Stimulated activated CD4-positive, alpha-beta T cell treated with anti-CD3 and anti-CD28 coated beads, Interleukin-4, amount 100 ng/mL, for 24 hours (primary cell): ENCODE measurements at places on chromosomes 11 and 22.

DNA sequence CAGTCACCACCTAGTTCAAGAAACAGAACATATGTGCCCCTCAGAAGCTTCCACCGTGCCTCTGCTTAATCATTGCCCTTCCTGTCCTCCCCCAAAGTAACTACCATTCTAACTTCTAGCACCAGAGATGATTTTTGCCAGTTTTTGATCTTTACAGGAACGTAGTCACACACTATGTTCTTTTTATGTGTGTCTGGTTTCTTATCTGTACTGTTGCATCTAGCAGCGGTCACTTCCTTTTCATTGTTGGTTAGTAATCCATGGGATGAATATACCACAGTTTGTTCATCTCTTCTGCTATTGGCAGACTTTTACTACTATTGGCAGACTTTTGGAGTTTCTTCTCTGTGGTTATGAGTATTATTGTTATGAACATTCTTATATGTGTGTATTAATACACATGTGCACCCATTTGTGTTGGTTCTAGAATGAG, 34.6 kb downstream of the SPECC1L start:
- DNase-seq, result peak; percentile 16

DNA sequence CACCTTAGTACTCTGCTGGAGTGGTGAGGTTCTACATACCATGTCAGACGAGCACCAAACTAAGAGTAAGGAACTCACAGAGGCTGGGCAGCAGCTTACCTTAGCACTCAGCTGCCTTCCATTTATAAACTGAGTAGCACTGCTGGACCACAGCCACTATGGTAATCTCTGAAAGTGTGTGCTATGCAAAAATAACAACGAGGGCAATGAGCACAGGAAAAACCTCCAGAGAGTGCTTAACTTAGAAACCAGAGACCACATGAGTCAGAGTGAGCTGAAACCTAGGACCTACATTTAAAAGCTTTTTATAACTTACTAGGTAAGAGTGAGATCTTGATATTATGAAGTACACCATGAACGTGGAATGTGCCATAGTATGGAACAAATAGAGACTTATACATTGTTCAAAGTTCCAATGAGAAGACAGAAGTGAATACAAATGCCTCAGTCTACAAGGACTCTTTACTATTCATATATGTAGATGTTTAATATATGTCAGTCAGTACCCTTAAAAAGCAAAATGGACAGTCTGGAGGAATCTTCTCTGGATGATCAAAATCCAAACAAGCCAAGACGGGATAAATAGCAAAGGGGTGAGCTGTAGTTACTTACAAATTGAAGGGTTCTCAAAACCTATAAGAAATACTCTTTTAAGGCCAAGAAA, 17.2 kb upstream of the CD59 start:
- no peak for DNase-seq

DNA sequence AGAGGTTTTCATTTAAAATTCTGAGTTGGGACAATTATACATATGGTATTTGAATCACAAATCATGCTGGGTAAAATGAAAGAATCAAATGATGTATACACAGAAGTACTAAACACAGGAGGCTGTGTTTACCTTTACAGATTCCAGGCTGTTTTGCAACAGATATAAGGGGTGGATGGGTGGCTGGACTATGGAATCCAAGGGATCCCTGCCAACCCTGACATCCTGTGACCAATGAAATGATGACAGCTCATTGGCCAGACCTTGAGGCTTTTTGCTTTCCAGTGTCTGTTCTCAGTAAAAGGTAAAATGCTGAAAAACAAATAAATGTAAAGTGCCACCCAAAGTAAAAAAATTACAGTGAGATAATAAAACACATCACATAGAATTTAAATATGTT, 3.3 kb upstream of the DDI1 start:
- DNase-seq, result no peak

DNA sequence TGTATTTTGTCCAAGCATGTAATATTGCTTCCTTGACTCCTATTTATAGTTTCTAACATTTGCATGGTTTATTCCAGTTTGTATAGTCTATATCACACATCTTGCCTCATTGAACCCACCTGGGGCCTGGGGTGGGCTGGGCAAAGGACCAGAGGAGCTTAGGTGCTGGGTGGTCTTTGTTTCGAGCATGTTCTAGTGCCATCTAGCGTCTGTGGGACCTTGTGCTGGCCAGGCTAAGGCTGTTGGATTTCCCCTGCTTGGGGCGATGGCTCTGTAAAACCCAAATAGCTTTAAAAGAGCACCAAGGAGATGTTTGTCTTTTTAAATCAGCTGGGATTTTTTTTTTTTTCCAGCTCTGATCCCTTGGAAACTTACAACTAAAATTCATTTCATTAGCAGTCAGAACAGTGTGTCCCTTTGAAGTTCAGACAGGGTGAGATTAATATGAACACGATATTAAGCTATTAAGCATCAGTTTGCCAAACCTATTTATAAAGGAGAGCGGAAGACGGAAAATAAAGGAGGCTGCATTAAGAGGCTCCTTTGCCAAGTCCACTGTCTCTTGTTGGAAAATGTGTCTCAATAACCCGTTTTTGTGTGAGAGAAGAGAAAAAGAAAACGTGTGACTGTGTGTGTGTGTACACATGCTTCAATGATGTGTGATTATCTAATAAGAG, 157.4 kb downstream of the COMMD9 start:
- DNase-seq, result no peak

DNA sequence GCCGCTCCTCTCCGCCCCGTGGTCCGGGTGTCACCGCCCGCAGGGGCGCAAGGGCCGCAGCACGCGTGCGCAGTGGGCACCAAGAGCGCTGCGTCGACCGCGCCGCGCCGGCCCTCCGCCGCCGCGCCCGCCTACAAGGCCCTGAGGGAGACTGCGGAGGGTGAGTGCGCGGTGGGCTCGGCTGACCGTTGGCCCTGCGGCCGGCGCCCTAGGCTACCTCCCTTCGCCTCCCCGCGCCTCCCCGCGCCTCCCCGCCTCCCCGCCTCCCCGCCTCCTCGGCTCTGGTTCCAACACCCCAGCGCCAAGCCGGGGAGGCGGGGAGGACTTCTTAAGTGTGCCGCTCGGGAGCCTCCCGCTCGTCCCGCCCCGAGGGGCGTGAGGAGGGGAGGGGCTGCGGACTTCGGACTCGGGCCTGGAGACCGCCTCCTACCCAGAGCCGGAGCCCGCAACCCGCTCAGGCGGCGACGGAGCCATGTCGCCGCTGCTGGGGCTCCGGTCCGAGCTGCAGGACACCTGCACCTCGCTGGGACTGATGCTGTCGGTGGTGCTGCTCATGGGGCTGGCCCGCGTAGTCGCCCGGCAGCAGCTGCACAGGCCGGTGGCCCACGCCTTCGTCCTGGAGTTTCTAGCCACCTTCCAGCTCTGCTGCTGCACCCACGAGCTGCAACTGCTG, at the start of gene AQP11:
TSS of gene AQP11 (plus strand) at position 433 of the 673 bp plus-strand sequence. CDS start at position 473, 40 bp downstream.
- DNase-seq, result peak; percentile 60

DNA sequence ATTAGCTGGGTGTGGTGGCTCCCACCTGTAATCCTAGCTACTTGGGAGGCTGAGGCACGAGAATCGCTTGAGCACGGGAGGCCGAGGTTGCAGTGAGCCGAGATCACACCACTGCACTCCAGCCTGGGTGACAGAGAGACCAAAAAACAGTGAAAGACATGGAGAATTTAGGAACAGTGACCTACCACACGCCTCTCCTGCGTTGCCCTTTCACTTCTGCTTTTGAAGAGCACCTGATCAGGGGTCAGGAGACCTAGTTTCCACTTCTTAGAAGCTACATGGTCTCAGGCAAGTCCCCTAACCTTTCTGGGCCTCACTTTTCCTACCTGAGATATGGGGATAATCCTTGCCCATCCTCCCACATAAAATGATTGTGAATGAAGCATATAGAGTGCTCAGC, 12.2 kb downstream of the SLC35C1 start:
- no peak for DNase-seq

DNA sequence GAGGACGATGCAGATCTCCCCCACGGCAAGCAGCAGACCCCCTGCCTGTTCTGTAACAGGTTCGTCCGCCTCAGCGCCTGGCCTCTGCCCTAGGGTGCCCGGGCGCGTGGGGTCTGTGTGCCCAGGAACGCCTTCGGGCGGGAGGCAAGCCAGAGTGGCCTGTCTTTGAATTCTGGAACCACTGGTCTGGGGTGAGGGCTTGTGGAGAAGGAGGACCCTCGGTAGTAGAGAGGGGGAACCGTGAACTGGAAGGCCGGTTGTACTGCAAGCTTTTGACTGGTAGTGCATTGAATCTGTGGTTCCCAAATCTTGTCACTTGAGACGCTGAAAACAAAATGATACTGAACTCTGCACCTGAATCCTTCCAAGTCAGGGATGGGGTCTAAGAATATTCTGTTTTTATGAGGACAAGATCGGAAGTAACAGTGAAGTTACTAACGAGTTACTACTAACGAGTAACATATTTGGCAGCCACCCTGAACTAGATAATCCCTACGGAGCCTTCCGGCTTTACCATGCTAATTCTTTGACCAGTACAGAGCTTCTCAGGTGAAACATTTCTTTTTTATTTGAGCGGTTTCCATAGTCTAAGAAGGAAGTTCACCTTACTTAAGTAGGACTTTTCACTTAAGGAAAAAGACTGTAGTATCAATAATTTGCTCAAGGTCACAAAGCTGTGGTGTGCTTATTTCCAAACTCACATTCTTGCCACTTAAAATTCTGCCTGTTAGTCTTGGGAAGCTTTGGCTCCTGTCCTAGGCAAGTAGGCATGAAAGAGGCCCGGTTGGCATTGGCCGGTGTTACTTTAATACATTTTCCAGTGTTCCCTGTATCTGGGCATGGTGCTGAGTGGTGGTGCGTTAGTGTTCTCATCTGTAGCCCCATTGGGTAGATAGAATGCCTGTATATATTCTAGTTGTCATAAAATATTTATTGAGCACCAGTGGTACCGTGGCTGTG, 860 bp downstream of the PRMT3 start:
- peak; percentile 38 for DNase-seq

GRCh38 chr22:38873469-38874411, 1.7 kb upstream of the CBX6 start:
- DNase-seq, result peak; percentile 85

- no peak for DNase-seq
Measured at GRCh38 chr11:110242746-110243145, 53.7 kb downstream of the RDX start.

GRCh38 chr11:93198215-93198845, 539 bp upstream of the SLC36A4 start:
- DNase-seq, result no peak

DNA sequence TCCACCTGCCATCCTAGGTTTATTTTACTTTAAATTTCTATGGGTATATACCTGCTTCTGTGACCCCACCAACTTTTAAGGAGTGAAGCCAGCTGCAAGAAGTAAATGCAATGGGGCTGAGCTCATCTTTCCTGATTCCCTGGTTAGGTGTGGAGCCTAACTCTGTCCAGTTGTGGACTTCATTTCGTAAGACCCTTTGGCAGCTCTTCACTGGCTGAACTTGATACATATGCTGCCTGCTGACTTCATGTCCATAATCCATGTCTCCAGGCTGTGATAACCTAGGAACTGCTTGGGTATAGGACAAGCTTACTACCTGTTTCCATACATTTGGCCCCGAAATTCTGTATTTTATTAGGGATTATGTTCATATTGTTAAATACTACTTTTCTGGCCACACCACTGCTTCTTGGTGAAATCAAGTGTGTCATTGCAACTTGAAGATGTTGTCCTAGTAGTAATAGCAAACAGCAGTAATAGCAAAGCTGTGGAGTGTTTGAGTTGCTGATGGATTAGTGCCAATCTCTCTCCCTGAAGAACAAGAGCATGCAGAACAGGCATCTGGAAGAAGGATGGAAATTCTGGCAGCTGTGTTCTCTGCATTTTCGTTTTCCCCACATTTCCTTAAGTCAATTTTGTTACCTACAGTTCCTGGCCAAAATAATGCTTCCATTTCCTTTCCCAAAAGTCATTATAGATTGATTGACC, 31.2 kb downstream of the LDLRAD3 start:
- DNase-seq, result no peak

DNA sequence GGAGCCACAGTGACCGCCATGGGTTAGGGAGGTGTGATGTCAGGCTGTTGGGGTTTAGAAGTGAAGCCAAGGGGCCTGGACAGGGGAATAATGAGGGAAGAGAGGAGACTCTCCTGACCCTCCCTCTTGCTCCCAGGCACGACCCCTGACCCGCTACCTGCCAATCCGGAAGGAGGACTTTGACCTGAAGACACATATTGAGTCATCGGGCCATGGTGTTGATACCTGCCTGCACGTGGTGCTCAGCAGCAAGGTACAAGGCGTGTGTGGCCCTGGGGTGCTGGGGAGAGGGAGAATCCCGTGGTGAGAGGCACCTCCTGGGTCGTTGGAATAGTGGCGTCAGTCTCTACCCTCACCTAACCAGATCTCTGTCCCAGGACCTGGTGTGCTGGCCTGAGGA, 29.5 kb downstream of the TREH start:
- DNase-seq, result no peak

DNA sequence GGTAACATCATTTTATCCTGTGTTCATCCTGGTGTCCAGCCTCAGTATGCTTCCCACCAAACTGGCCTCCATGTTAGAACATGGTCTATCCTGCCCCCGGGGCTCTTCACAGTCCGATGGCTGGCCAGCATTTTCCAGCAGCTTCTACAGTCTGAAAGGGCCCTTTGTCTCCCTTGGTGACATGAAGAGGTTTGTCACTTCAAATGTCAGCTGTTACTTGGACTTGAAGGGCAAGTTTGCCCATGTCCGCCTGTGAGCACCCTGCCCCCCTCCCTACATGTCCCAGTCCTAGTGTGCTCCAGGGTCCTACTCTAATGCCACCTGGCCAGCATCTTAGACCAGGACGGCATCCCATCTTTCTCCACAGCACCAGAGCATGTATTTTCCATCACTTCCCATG, 24.7 kb downstream of the PATZ1 start:
- no peak for DNase-seq

- no peak for DNase-seq
Measured at GRCh38 chr22:48433647-48434046, 1394.0 kb downstream of the BRD1 start.

DNA sequence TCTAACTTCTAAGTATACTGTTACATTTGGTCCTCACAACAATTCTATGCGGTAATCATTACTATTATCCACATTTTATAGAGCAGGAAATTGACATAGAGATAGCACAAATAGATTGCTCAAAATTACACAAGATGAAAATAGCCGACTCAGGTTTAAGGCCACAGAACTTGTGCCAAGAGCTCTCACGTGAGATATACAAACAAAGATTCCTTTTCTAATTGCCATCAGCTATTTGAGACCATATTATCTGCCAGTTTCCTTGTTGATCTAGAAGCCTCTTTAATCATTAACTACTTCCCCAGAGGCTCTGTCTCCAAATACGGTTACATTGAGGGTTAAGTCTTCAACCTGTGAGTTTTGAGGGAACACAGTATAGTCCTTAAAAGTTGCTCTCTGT, 61.0 kb upstream of the GLYATL1B start:
- DNase-seq, result no peak
